ENCODE measurements at places on chromosomes 2 and 18.

- no peak for DNase-seq
Observed at GRCh38 chr18:42290318-42291307, 335.6 kb downstream of the PIK3C3 start.

GRCh38 chr2:20507166-20507692 is 60.4 kb downstream of the RHOB start:
- peak; percentile 12 for DNase-seq

- DNase-seq = no peak
Observed at GRCh38 chr18:76425146-76426131, 69.6 kb downstream of the ZNF516 start.

DNA sequence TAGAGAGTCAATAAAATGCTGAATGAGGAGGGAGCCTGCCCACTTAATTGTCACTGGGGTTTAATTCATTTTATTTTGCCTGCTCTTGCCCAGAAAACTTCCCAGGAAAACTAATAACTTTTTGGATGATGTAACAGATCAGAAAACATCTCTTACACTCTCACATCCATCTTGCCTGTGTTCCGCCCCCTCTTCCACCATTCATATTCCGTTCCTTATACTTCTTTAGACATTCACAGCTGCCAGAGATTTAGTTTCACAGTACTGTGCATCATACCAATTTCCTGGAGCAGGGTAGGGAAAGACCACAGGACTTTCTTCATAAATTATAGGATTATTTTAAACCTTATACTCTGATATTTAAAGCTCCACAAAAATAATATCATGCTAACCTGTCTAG is 776.1 kb upstream of the SOX11 start:
- no peak for DNase-seq

GRCh38 chr2:127347734-127348392 is 39.9 kb downstream of the MAP3K2 start:
- DNase-seq = no peak

DNA sequence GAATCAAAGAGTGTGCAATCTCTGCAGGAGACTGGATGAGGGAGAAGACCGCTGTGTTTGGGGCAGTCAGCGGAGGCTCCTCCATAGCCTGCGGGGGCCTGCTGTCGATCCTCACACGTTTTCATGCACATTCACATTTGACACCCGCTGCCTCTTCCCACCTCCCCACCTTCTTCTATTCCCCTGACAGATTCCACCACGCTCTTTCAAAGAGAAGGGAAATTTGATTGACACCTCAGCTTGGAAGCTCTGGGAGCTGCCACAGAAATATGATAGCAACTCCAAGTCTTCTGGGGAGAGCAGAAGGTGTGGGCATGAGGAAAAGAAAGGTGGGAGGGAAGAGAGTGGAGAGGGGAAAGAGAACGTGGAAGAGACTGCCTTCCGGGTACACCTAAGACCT is 87.5 kb downstream of the BOD1L2 start:
- DNase-seq = no peak

- no peak for DNase-seq
Observed at GRCh38 chr2:40746191-40746590, 294.3 kb upstream of the SLC8A1 start.

DNA sequence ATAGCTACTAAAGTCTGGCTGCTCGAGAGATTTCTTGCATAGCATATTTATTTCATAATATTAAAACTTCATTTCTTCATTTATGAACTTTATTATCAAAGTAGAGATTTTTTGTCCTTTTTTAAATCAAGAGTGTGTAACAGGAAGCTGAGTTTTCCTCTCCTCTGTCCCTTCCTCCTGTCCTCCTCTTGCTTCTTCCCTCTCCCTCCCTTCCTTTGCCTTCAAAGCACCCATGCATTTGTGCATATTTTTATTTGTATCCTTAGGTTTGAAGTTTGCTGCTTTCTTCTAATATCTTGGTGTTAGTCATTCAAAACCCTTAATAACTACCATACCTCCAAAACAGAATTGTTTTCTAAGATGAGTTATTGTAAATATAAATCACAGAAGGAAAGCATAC is 174.6 kb downstream of the SNTG2 start:
- DNase-seq = no peak

DNA sequence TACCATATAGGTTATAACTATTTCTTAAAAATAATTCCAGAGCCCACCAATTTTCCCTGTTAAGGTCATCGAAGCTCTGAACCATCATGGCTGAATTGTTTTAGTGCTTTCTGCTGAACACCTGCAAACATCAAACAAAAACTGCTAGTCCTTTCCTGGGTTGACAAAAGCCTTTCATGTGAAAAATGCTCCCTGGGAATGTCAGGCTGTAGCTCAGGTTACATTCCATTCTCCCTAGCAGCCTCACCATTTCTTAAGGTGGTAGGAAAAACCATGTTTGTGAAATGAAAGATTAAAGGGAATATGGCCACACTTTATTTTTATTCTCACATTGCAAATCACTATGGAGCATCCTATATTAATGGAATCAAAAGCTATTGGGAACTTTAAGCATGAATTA is 5.7 kb downstream of the TCF4 start:
- no peak for DNase-seq

DNA sequence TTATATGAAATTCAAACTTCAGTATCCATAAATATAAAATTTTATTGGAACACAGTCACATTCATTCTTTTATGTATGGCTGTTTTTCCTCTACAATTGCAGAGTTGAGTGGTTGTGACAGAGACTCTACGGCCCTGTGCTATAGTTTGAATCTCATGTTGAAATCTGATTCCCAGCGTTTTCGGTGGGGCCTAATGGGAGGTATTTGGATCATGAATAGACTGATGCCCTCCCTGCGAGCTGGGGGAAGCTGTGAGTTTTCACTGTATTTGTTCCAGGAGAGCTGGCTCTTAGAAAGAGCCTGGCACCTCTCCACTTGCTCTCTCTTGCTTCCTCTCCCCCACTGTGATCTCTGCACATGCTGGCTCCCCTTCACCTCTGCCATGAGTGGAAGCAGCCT is 1.7 kb downstream of the PFN4 start:
- no peak for DNase-seq

DNA sequence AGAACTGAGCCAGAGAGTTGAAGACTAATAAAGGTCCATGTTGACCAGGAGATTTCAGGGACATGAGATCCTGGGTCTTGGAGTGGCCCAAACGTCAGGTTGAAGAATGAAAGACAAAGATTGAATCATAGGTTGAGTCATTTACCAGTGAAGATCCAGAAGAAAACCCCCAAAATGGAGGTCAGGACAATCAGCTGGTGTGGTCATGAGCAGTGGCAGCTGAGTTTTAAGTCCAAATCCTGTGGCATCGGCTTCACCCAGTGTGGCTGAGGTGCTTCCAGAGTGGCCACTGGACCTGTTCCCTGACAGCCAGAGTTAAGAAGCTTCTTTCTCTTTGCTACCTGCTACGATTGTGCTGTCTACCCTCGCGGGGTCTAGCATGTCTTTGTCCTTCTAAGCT is 234.0 kb downstream of the BCL2 start:
- no peak for DNase-seq

GRCh38 chr2:30450025-30450424 is 3.0 kb downstream of the LCLAT1 start:
- no peak for DNase-seq

- no peak for DNase-seq
Observed at GRCh38 chr18:75244351-75245313, 34.0 kb downstream of the TSHZ1 start.

GRCh38 chr18:57589161-57589560 is 2.7 kb upstream of the FECH start:
- DNase-seq = peak; percentile 86

DNA sequence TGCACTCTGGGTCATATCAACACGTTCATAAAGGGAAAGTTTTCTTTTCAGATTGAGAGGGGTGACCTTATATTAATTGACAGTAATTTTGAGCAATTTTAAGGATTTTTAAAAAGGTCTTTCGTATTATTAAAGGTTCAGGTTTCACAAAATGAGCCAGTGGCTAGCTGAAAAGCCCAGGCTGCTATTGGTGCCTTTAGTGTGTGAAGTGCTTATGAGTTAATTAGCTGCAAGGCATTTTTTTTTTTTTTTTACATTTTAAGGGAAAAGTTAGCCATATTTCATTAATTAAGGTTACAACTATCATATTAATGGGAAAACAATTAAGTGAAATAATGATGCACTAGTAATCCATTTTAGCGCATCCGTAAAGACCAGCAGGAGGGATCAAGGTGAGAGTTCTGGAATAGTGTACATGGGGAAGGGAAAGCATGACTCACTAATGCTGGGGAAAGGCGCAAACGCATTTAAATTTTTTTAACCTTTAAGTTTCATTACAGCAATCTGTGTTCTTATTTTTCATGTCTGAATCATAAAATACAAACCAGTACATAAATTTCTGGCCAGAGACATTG is 200.0 kb downstream of the ZNF407 start:
- no peak for DNase-seq

GRCh38 chr2:215760557-215760956 is 252.8 kb downstream of the MREG start:
- no peak for DNase-seq

- DNase-seq = no peak
Observed at GRCh38 chr2:109174214-109174613, 45.2 kb downstream of the SH3RF3 start.

- DNase-seq = no peak
Observed at GRCh38 chr2:10499911-10500521, 51.9 kb upstream of the ODC1 start.

DNA sequence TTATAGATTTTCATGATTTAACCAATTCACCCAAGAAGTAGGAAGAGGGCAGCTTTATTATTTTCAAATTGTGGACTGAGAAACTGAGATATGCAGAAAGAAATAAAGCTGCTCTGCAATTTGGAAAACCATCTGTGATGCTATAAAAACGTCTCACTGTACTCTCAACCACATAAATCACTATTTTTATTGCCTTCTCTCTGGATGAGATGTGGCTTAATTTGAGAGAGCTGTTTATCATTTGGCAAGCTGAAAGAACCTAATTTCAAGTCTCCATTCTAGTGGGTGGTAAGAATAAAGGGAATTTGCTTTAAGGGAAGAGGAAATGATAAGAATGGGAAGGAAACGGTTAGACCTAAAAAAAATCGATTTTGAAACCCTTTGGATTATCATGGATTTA is 49.9 kb upstream of the CYP1B1 start:
- no peak for DNase-seq

DNA sequence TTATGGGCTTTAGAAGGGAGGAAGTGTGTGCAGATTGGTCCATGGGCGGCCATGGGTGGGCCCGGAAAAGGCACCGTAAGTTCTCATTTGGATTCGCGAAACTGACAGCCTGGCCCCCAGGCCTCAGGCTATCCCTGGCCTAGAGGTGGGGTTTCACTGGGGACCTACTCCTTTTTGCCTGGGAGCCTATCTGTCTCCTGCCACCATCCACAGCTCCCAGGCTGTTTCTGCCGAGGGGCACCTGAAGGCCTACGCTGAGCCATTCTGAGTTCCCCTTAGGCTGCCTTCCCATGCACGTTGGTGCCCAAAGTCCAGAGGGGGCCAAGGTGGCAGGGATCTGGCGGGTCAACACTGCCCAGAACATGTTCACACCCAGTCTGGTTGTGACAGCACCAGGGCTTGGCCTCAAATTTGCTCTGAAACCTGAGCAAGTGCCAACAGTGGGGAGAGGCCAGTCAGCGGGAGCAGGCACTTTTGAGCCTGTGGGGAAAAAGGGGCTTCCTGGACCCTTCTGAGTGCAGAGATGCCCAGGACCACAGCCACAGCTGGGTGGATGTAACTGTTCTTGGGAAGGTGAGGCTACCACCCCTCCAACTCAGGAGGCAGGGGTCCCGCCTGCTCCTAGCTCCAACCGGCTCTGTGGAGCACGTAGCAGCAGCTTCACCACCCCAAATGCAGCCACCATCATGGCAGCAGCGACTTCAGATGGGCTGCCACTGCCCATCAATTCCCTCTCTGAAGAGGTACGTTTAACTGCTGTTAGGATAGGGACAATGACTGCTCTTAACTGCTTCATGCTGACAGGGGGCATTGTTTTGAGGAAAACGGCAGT is 73.6 kb upstream of the ZNF804A start:
- DNase-seq = no peak

DNA sequence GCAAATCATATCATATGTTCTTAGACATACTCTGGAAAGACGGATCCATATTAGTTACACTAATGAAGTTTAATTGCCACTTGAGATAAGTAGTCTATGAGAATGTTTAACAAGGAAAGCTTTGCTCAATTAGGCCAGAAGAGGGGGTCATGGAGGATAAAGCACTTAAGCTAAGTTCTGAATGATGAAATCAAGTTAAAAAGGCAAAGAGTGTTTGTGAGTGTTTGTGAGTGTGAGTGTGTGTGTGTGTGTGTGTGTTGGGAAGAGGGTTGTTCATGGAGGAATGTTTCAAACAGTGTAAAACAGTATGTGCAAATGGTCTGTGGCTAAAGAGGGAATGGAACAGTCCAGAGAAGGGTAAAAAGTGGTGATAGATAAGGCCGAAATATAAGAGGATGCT is 360.9 kb downstream of the ERBB4 start:
- DNase-seq = no peak

GRCh38 chr2:138811431-138811830 is 31.2 kb upstream of the NXPH2 start:
- DNase-seq = no peak

GRCh38 chr2:105450471-105450870 is 51.6 kb upstream of the FHL2 start:
- DNase-seq = no peak

DNA sequence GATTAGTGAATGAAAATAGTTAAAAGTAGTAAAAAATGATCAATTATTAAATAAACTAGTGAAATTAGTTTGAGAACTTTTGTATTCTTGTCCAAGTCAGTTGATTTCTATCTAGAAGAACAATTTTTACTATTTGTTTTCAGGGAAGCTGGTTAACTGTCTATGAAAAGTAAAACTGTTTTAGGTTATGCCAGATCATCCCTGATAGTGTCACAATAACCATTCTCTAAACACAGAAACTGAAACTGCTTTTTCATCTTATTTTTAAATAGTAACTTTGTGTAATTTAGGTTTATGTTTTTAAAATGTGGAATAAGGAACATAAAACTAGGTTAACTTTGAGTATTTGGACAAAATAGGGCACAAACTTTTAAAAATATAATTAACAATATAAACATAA is 1087.2 kb downstream of the DPP10 start:
- no peak for DNase-seq

GRCh38 chr2:52510432-52510831 is 1257.2 kb upstream of the CHAC2 start:
- DNase-seq = no peak

DNA sequence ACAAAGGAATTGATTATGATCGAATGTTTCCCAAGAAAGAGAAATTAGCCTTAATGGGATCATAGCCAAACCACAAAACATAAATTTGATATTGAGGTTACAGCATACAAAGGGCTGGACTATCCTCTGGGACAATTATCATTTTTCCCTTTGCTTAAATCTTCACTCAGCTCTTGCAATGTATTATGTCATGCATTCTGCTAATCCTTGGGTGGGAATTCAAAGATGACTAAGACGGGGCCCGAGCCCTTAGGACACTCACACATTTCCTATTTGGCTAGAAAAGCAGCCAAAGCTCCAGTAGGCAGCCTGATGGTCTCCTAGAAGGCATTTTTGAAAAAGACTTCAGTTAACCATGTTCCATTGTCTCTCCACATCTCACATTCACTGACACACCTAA is 17.2 kb upstream of the NMI start:
- no peak for DNase-seq

- no peak for DNase-seq
Observed at GRCh38 chr2:119442850-119443249, 11.2 kb downstream of the TMEM37 start.

GRCh38 chr18:9855681-9856080 is 30.1 kb upstream of the TXNDC2 start:
- no peak for DNase-seq

- DNase-seq = no peak
Observed at GRCh38 chr2:19327496-19327895, 30.9 kb downstream of the OSR1 start.

Data from hematopoietic multipotent progenitor cell treated with erythropoietin and hydrocortisone succinate and interleukin-3 and kit ligand, for 8 days (in vitro differentiated cells).